ENCODE measurements at places on chromosomes 16 and 17. TPM values are rescaled to one million over a fixed set of nuclear protein-coding genes. Genes with fewer than 3 reads are reported as not detected.

NUBP2 gene
- 178 TPM for total RNA-seq

ZFP3 gene
- total RNA-seq = 0.94 TPM

CACNG5 gene
- total RNA-seq = not detected

HEATR9 gene
- not detected for total RNA-seq

RILP gene
- total RNA-seq = 11.1 TPM

PRSS21 gene
- total RNA-seq = 3.8 TPM

PDE6G gene
- total RNA-seq = not detected

CNGB1 gene
- total RNA-seq = 2.7 TPM

SOX8 gene
- not detected for total RNA-seq

CCDC40 gene
- 0.57 TPM for total RNA-seq

SCNN1B gene
- not detected for total RNA-seq

CPHXL2 gene
- not detected for total RNA-seq

TPSB2 gene
- not detected for total RNA-seq

MAPT gene
- total RNA-seq = 0.23 TPM

TBC1D3E gene
- not detected for total RNA-seq

RNF222 gene
- 0.04 TPM for total RNA-seq

DNASE1 gene
- 7.2 TPM for total RNA-seq

DNAH9 gene
- 1.3 TPM for total RNA-seq

P2RX5 gene
- total RNA-seq = 1.7 TPM

PRSS22 gene
- 2.8 TPM for total RNA-seq

CD300C gene
- not detected for total RNA-seq

KRT36 gene
- total RNA-seq = not detected

SLC6A2 gene
- total RNA-seq = 0.08 TPM

KRT27 gene
- not detected for total RNA-seq

GAS7 gene
- not detected for total RNA-seq

RARA gene
- total RNA-seq = 16.9 TPM

FOXN1 gene
- total RNA-seq = 0.04 TPM

ELP5 gene
- 23.3 TPM for total RNA-seq

OR1A1 gene
- total RNA-seq = not detected

SPATA22 gene
- not detected for total RNA-seq

NFATC2IP gene
- 20.5 TPM for total RNA-seq

RCVRN gene
- not detected for total RNA-seq

TBC1D3G gene
- not detected for total RNA-seq

HBA1 gene
- total RNA-seq = not detected

TLCD3A gene
- total RNA-seq = 23.6 TPM

WNT9B gene
- total RNA-seq = not detected

SBK1 gene
- 0.08 TPM for total RNA-seq

RNF167 gene
- total RNA-seq = 50.5 TPM

CLEC18B gene
- total RNA-seq = 2.1 TPM

ZPBP2 gene
- not detected for total RNA-seq

TBKBP1 gene
- total RNA-seq = 7.0 TPM

GPS2 gene
- 42.7 TPM for total RNA-seq

RAPGEFL1 gene
- 6.8 TPM for total RNA-seq

PRR35 gene
- total RNA-seq = not detected

MYH8 gene
- total RNA-seq = not detected

FXR2 gene
- 39.6 TPM for total RNA-seq

All from hair follicular keratinocyte (primary cell).